ENCODE measurements at places on chromosomes 12 and 14.

GRCh38 chr12:7190268-7191055 is 976 bp downstream of the PEX5 start:
- peak; percentile 24 for DNase-seq

DNA sequence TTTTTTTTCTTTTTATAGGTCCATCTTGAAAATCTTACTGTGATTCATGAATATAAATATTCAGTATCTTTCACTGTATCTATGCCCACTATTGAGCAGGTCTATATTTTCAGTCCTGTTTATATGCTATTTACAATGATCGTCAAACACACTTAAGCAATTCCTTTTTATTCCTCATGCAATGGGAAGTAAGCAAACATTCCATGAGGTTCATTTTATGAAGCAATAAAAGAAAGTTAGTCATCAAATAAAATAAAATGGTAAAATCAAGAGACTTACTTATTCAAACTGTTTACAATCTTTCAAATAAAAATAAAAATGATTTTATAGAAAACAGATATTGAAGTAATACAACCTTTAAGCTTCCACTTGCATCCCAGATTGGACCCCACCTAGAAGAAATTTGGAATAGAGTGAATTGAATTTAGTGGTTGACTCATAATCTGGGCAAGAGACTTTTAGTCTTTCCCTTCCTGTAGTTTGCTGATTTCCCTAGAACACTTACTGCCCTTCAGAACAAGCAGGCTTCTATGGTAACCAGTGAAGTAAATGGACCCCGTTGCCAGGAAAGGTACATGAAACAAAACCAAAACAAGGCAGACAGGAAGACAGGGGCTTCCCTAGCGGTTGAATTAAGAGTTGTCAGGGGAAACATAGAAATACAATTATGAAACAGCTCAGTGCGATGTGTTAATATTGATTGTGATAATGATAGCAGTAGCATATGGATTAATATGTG is 241.0 kb upstream of the ATP2B1 start:
- peak; percentile 19 for DNase-seq

DNA sequence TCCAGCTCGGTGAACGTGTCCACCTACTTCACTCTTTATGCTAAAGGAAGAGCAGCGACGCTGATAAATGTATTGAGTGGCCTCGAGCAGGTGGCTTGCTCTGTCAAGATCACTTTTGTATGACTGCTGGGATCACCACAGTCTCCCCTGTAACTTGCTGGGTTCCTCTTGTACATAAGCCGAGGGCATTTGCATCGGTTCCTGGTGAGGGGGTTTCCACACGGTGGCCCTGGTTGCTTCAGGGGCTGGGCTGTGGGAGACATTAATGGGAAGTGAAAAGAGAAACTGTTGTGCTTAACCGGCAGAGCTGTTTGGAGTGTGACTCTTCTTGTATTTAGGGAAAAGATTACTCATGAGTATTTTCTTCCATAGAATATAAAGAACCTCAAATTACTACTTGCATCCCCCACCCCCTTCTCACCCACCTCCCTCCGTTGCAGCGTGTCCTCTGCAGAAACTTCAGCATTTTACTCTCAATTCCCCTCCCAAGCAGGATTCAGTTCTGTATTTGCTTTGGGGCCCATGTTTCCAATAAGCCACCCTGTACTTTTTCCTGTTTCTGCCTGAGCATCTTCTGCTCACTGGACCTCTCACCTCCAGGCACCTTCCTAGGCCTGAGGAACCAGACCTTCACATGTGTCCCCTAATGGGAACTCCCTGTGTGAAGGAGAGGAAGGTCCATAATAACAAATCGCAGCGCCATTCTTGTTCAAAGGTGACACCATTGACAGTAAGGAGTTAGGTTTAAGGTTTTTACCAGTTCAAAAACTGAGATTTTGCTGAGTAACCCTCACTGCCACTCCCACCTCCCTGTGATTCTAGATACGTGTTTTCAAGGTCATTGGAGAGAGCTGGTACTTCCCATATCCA is 187.0 kb downstream of the ETV6 start:
- no peak for DNase-seq

DNA sequence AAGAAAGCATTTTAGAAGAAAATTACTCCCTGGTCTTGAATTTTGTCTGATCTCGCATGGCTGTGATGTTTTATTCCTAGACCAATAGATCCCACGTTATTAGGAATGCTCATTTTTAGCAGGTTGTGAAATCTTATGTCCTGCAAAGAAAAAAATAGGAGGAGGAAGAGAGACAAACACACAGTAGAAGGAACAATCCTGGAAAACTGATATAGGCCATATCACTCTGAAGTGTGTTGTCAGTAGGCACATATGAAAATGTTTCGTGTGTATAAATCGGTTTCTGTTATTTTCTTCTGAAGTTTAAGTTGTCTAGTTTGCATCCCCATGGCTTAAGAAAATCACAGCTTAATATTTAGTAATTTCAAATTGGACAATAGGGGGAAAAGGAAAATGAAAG is 12.4 kb downstream of the SLCO1B3 start:
- DNase-seq, result no peak

- no peak for DNase-seq
Observed at GRCh38 chr12:113649256-113649830, 177.7 kb upstream of the LHX5 start.

DNA sequence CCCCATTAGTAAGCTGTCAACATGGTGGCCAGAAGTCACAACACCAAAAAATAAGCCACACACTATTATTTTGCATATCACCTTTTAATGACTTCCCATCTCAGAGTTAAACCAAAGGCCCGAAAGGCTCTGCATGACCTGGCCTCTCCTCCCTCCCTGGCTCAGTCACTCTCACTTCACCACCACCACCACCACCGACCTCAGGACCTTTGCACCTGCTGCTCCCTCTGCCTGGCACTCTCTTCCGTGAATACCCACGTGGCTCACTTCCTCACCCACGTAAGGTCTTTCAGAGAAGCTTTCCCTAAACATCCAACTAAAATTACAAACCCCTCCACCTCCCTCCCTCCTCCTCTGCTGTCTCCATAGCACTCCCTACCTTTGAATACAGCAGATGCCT is 134.3 kb downstream of the RIMBP2 start:
- no peak for DNase-seq

DNA sequence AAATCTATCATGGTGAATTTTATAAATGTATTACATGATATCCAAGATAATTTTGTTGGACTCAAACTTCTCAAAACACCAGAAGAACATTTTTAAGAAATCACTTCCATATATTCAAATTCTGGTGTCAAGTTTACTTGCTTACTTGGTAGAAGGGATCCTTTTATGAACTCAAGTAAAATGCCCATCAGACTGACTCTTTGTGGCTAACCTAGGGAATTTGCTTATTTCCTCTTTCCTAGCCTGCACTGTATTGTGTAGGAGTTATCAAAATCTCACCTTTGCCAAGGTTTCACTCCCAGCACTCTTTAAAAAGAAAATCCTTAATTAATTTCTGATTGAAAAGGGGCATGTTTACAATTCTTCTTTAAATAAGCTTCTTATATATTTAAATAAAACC is 196.5 kb downstream of the DUSP6 start:
- no peak for DNase-seq

DNA sequence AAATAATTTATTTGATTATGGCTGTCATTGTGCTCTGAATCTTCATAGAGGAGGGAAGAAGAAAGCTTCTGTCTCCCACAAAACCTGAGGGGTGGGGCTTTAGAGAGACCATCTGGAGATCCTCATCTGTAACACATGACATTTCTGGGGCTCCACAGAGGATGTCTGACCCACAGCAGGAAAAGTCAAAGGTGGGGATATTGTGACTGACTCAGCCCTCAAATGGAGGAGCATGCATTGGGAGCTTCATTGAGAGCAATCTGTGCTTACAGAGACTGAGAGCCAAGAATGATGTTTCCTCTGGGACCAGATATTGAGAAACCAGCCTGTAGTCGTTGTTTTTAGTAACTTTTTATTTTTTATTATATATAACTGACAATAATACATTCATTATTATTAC is 158.7 kb downstream of the SYT1 start:
- no peak for DNase-seq

DNA sequence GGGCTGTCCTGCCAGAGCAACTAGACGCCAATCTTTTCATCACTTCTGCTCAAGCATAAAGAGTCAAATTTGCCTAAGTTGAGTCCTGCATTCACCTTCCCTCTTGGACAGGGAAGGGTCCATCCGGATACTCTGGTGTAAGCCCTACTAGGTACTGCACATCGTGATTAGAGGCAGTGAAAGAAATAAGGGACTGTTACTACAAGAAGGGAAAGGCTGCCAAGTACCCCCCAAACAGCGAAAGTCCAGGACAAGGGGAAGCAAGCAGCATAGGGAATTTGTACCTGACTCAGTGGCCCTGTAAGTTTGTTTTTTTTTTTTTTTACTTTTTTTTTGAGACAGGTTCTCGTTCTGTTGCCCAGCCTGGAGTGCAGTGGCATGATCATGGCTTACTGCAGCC is 13.7 kb upstream of the PLEKHH1 start:
- DNase-seq, result no peak

DNA sequence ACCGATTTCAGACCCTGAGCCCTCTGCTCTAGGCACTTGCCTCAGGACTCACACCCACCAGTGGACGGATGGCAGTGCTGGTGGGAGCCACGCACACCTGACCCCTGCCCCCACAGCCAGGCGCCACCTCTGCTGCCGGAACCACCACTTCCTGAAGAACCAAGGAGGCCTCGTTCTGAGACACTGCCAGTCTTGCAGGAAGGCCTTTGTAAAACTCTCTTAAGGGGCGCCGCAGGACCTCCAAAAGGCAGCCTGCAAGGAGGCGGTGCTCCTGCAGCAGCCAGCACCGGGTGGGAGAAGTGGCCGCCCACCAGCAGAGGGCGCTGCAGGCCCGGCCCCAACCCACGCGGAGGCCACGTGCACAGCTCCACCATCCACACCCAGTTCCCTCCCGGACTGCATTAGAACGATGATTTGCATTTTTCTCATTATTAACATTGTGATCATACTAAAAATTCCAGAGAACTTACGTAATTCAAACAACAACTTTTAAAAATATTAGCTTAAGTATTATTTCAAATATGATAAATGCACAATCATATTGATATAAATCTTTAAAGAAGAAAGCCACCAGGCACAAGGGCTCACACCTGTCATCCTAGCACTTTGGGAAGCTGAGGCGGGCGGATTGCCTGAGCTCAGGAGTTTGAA is 12.8 kb downstream of the STX2 start:
- DNase-seq, result peak; percentile 86

GRCh38 chr12:130334937-130335336 is 2.8 kb upstream of the PIWIL1 start:
- DNase-seq, result no peak

GRCh38 chr12:94460616-94460959 is 921 bp upstream of the CEP83 start:
- no peak for DNase-seq

DNA sequence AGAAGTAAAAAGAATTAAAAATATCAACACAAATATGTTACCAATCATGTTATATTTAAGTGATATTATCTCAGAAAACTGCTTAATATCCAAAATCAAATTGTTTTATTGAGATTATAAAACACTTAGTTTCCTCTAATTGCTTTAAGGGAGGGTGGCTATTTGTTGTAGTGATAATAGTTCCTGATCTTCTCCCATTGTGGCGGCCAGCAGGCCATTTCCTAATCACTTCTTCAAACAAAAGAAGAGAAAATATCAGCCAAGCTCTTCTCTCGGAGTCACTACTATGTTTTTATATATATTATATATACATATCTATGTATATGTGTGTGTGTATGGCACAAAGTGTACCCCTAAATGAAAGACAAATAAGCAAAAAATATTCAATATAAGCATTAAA is 31.5 kb downstream of the ERO1A start:
- DNase-seq, result no peak

DNA sequence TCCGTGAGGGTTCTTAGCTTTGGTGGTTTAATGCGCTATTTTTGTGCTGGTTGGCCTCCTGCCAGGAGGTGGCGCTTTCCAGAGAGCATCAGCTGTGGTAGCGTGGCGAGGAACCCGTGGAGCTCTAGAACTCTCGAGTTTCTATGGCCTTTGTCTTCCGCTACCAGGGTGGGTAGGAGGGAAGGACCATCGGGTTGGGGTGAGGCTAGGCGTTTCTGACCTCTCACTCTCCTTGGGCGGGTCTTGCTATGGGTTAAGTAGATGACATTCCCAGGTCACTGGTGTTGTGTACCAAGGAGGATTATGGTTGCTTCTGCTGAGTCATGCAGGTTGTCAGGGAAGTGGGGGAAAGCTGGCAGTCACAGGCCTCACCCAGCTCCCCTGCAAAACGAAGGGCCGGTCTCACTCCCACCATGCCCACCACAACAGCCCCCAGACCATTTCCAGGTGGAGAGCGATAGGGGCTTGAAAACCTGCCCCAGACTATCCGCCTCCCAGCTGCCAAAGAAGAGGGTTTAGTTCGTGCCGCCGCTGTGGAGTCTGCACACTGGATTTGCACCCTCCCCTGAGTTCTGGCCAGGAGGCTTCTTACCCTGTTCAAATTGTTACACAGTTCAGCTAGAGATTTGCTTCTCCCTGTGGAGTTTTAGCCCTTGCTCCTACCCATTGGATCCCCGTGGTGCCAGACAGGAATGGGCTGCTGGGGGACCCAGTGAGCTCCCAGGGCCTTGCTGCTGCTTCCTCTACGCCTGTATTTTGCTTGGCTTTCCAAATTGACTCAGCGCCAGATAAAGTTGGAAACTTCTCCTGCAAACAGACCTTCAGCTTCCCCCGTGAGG is 21.9 kb downstream of the RNFT2 start:
- DNase-seq, result peak; percentile 36

Measured in activated CD8-positive, alpha-beta memory T cell treated with anti-CD3 and anti-CD28 coated beads, Interleukin-2, amount 50 U/mL, for 4 hours (primary cell).